ENCODE measurements at places on chromosomes 3 and 15.

- no peak for DNase-seq
Observed at GRCh38 chr3:7166460-7166859, 305.5 kb downstream of the GRM7 start.

DNA sequence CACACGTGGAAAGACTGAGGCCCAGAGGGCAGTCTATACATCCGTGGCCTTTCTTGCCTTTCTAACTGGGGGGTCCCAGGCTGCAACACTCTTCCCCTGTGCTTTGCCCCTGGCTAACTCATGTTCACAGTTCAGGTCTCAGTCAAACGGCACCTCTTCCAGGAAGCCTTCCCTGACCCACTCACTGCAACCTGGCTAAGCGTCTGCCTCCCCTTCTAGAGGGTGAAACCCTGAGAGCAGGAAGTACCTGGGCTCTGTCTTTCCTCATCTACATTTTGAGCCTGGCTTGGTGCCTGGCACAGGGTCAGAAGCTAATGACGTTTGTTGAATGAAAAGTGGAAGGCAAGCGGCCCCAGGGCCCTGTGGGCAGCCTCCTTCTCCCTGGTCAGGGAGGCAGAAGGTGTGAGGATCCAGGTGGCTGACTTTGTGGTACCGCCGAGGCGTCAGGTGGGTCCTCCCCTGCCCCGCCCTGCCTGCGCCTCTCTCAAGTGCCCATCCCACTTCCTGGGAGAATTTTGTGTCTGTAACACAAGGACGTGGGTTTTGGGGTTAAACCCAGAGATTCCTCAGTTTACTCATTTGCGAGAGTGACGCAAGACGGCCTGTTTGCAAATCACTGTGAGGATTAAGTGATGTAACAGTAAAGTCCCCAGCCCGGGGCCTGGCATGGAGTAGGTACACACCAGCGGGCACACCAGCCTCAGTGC is 32.1 kb downstream of the DNASE1L3 start:
- DNase-seq = no peak

- no peak for DNase-seq
Observed at GRCh38 chr3:124035463-124036121, 43.7 kb upstream of the ROPN1 start.

GRCh38 chr3:100603469-100603868 is 5.9 kb upstream of the ADGRG7 start:
- no peak for DNase-seq

DNA sequence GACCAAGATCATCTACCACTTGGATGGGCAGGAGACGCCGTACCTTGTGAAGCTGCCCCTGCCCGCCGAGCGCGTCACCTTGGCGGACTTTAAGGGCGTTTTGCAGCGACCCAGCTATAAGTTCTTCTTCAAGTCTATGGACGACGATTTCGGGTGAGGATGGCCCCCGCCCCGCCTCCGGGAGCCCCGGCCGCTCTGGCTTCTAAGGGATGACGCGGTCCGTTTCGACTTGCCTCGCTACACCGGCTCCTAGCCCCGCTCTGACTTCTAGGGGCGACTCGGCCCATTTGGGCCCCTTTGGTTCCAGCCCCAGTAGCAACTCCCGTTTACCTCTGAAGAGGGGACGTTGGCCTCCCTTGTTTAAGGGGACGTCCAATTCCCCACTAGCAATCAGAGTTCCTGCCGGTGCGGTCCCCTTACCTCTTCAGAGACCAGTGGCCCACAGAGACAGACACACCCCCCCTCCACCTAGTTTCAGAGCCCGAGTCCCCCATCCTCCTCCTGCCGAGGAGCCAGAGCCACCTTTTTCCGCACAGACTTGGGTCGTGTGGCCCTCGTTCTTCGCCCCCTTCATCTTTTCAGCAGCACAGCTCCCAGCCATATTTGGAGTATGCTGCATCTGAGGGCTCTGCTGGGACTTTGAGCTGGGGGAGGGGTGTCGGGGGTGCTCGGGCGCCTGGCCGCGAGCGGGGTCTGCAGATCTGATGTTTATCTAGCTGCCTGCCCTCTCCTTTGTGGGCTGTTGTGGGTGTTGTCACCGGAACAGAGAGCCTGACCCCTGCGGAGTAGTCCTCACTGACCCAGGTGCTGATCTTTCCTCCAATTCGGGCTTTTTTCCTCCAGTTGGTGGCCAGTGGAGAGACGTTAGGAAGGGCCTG is 706 bp downstream of the DVL3 start:
- DNase-seq = no peak

GRCh38 chr3:9779721-9780457 is 10.1 kb upstream of the CAMK1 start:
- no peak for DNase-seq

GRCh38 chr15:100683434-100683833 is 81.0 kb downstream of the ASB7 start:
- no peak for DNase-seq

GRCh38 chr3:147812186-147812911 is 403.2 kb downstream of the ZIC1 start:
- no peak for DNase-seq

DNA sequence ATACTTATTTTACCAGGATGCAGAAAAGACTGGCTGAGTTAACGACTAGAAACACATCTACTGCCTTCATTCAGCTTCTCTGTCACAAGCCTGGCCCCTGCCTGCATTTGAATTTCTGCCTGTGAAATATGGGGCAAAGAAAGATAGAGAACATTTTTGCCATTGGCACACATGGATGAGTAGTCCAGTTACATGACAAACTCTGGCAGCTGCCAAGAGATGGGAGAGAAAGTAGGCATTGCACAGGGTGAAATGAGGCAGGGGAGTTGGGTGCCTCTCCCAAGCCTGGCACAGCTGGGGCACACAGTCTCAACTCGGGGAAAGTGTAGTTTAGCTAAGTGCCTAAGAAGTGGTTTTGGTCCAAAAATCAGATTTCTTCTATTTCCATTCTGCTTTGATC is 24.0 kb downstream of the ANXA2 start:
- DNase-seq = no peak

DNA sequence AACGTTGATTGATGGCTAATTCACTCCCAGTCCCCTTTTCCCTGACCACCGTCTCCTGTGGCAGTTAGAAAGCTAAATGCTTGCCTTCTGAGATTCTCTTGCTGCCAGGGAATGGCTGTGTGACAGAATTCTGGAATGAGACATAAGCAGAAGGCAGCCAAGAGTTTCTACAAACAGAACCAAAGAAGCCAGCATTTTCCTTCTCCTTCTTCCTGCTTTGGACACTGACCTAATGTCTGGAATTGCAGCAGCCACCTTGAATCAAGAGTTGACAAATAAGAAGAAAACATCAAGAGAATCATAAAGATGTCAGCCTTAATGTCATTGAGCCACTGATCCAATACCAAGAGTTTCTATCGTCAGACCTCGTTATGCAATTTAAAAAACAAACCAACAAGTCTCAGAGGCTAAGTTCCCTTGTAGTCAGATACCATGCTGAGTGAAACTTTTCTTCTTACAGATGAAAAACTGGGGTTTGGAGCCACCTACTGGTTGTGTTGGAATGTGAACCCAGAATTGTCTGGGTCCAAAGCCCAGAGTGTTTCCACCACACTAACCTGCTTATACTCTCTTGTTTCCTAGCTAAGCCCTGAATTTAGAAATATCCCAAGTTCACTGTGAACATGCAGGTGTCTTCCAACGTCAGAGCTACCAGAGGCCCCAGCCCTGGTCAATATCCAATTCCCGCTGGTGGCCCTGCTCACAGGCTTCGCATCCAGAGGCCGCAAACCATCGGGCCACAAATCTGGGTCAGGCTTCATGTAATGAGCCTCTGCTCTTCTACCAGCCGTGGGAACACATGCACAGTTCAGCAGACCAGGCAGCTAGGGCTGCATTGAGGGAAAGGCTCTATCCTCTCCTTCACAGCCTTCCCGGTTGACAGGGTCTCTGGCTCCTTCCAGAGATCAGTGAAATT is 42.5 kb downstream of the MCF2L2 start:
- DNase-seq = no peak

DNA sequence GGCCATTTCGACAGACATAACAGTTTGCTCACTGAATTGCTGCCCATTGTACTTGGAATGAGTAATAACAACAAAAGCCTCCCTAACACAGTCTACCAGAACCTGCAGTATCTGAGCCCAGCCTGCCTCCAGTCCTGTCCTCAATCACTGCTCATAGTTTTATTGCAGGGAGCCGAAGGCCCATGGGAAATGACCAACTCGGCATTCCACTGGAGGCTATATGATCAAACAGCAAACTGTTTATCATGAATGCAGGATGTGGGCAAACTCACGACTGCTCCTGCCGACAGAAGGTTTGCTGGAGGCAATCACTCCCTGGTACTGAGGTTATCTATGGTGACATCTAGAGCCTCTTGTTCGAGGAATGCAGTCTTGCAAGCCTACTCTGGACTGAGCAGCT is 46.3 kb downstream of the LSM3 start:
- no peak for DNase-seq

DNA sequence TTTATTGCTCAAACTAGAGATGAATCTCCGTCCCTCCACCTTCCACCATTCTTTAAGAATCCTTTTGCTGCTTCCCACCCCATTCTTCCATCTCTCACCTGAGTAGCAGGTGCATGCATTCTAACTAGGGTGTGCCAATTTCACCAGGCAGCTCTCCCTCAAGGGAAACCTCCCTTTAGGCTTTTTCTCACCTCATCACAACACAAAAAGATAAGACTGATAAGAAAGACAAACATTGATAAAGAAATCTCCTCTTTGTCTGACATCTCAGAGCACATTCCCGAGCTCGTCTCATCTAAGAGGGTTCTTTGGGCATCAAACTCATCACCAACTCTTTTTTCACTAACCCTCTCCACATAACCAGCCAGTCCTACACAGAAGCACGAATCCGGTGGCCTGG is 23.0 kb downstream of the MB21D2 start:
- DNase-seq = no peak
